IPS-NIHi11 (cell line): ENCODE measurements at places on chromosomes 16 and 17.

DNA sequence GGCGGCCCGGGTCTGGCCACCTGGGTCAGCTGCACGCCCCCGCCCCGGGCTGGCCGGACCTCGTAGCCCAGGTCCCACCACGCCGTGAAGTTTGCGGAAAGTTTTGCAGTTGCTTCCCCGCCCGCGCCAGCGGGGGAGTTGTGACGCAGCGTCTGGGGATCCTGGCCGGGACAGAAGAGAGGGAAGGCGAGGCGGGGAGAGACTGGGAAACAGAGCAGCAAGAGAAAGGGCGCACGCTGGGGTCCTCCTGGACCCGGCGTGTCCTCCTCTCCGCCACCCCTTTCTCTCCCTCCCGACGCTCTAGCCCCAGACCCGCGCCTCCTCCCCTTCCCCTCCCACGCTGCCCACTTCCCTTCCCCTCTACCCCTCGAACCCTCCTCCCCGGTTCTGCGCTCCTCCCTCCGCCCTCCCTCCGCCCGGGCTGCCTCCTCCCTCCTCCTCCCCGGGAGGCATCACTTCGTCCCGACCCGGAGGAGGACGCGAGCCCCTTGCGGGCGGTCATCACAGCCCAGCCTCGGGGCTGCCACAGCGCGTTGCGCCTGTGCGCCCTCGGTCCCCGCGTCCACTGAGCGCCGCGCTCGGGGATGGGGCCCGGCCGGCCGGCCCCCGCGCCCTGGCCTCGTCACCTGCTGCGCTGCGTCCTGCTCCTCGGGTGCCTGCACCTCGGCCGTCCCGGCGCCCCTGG lies at the start of gene MRC2:
TSS of gene MRC2 (plus strand) at position 452 of the 685 bp plus-strand sequence. CDS start at position 585, 133 bp downstream.
- DNase-seq: peak; percentile 84

- DNase-seq: no peak
These were observed 31.0 kb downstream of the LDHD start for GRCh38 chr16:75085556-75085955.

DNA sequence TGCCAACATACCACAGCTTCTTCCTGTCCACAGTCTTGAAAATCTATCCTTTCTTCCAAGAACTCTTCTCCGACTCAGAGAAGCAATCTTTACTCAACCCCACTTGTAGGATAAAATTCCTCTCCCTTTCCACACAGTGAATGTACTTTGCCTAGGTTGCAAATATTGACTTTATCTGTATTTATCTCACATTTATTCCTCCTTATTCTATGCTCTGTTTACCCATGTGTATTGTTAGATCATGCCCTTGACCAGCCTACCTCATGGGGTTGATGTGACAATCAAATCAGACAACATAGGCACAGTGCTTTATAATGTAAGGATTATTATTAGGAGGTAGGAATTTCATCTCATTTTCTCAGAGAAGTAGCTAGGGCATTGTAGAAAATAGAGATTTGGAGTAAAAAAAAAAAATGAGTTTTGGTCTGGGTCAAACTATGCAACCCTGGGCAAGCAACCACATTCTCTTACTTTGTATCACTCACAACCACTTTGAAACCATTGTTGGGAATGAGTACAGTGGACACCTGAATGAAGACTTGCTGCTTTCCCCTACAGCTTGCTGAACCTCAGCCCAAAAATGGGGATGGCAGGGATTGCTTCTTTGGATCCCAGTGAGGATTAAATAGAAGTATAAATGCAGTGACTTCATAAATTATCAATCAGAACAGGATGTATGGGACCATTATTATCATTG lies 9.1 kb upstream of the SLC35B1 start:
- no peak for DNase-seq

DNA sequence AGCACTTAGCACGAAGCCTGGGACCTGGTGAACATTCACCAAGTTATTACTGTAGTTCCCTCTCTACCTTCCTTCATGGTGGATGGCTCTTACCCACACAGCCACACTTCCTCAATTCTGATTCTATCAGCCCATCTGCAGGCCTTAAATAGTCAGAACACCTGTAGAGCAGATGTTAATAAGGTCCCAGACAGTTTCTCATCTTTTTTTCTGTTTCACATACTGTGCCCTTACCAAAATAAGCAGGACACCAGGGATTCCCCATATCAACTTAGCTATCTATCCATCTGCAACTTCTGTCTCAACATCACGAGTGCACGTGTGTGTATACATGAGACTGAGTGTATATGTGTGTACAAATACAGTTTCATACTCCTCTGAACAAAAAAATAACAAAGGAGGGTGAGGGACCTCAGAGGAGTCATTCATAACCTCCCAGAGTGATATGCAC lies 2.8 kb downstream of the RECQL5 start:
- DNase-seq: no peak

DNA sequence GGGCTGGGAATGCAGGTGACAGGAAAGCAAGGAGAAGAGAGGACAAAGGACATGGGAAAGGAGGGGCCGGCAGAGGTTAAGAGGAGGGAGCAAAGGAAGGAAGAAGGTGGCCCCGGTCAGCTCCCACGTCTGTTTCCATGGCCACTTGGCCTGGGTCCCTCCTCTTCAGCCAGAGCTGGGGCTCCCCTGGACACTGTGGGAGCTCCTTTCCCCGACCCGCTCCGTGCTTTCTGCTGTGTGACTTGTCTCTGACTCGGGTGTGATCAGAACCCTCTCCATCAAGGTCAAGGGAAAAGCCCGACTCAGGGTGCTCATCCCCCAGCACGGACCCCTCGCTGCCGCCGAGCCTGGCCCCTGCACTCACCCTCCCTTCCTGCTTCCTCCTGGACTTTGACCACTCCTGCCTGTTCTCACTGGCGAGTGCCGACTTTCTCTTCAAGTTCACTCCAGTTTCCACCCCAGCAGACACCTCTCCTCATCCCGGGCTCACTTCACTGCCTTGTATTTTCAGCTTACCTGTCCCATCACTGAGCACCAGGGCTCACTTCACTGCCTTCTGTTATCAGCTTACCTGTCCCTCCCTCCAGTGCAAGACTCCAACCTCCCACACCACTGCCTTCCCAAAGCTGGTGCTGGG lies 61.2 kb downstream of the MEAK7 start:
- DNase-seq: no peak

GRCh38 chr17:77957235-77957856 lies 1.2 kb upstream of the TNRC6C start:
- DNase-seq: no peak

DNA sequence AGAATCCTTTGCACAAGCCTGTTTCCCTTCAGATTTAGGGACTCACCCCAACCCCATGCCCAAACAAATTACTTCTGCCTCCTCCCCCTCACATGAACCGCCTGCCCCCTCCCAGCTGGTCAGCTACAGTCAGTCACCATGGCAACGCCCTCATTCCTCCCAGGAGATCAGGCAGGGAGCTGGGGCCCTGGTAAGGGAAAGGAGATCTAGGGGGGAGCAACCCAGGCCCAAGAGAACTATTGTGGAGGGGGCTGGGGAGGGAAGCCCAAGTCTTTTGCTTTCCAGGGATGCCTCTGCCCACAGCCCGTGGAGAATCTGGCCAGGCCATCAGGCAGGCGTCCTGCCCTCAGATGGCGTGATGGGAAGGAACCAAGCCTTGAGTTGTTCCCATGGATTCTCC lies 2.8 kb downstream of the FAM171A2 start:
- DNase-seq: no peak
